ENCODE measurements at places on chromosomes 6 and 20. TPM values are rescaled to one million over a fixed set of nuclear protein-coding genes. Genes with fewer than 3 reads are reported as not detected.

The ULBP2 gene
- total RNA-seq: 1.3 TPM

The AIF1 gene
- 26.9 TPM for total RNA-seq

The GTSF1L gene
- not detected for total RNA-seq

The MACROD2 gene
- 6.7 TPM for total RNA-seq

The FILIP1 gene
- total RNA-seq: 2.9 TPM

The FGD2 gene
- 11.5 TPM for total RNA-seq

The EHMT2 gene
- 37.5 TPM for total RNA-seq

The LST1 gene
- total RNA-seq: 8.8 TPM

The NFKBIL1 gene
- 26.5 TPM for total RNA-seq

The TRDN gene
- not detected for total RNA-seq

The SPATA25 gene
- total RNA-seq: 3.4 TPM

The GMDS gene
- total RNA-seq: 17.0 TPM

The RHAG gene
- total RNA-seq: not detected

- no peak overlapping the region for H3K4me3 ChIP-seq
- no peak for DNase-seq
- no peak overlapping the region for H3K27ac ChIP-seq
- H3K36me3 ChIP-seq: no peaks in the 10 kb centered on the region
- no peaks in the 10 kb centered on the region for H3K4me1 ChIP-seq
Observed at GRCh38 chr20:54165803-54166202, 8.0 kb downstream of the CYP24A1 start.

DNA sequence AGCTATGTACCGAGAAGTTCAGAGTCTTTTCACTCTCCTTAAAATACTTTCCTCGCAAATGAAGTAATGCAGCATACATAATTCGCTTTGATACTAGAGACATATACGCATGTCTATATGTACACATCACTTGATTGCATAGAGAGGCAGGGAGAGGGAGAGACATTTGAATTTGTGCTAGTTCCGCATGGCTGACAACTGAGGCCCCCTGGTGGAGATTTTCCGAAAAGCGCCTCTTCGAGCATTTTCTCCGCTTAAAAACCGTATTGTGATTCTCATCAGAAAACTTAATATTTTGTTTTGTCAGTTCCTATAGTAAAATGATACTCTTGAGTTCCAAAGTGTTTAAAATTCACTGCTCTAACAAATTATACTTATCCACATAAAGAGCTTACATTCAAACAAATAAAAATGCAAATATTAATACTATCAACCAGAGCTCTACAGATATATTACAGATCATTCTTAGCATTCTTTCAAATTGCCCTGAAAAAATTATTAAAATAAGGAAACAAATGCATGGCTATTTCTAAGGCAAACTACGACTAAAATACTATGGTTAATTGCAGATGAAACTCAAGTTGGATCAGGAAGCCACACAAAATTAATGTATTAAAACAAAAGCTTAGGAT is 637 bp downstream of the MYLK4 start:
- H3K4me3 ChIP-seq: no peak overlapping the region
- no peaks in the 10 kb centered on the region for H3K36me3 ChIP-seq

GRCh38 chr6:37589941-37590340 is 90.2 kb upstream of the CCDC167 start:
- H3K4me3 ChIP-seq: no peak overlapping the region
- H3K4me1 ChIP-seq: no peaks in the 10 kb centered on the region
- H3K27ac ChIP-seq: no peak overlapping the region
- DNase-seq: no peak
- H3K27me3 ChIP-seq: peaks cover 12% of the 10 kb centered on the region

GRCh38 chr6:154602708-154603107 is 92.2 kb upstream of the CNKSR3 start:
- H3K27ac ChIP-seq: no peak overlapping the region
- H3K36me3 ChIP-seq: no peaks in the 10 kb centered on the region
- H3K4me3 ChIP-seq: no peak overlapping the region
- DNase-seq: no peak

DNA sequence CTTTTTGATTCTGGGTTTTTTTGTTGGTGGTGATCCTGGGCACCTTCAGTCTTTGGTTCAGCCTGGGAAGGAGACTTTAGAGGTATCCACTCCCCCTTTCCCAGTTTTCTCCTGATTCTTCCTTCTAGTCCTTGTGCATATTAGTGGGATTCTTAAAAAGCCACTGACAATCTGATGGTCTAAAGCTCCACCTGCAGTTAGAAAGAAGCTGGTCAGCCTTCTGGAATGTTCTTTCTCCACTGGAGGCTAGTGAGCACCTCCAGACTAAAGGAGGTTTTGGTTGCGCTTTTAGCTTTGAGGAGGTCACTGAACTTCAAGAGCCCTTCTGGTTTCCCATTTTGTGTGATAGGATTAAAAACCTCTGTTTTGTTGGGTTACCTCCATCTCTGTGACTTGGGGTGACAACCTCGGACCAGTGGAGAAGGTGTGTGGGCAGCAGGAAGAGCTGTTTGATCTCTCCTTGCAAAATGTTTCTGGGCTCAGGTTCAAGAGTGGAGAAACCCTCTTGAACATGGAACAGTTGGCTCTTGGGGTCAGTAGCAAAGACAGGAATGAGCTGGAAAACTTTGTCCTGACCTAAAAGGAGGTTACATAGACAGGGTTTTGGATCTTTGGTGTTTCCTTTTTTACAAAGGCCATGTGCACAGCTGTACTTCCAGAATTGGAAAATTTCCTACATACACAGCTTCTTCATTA is 29.0 kb downstream of the JARID2 start:
- no peak for DNase-seq
- H3K27ac ChIP-seq: no peak overlapping the region
- H3K27me3 ChIP-seq: no peaks in the 10 kb centered on the region

DNA sequence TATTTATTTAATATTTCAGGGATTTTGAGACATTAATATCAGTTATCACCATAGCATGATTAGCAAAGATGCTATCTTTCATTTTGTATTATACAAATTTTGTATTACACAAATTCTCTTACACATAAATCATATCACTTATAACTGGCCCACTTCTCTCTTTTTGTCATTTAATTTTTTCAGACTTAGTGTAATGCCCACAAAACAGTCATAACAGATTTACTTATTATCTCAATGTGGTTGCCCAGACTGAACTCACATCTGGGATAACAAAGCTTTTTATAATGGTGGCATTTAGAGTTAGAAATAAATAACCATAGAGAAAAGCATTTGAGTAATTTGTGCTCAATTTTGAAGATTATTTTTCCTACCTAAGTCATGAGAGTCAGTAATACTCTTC is 148.3 kb downstream of the TFAP2B start:
- no peak overlapping the region for H3K27ac ChIP-seq
- H3K4me1 ChIP-seq: no peaks in the 10 kb centered on the region
- no peak for DNase-seq

GRCh38 chr20:23998392-23998791 is 9.8 kb upstream of the GGTLC1 start:
- no peaks in the 10 kb centered on the region for H3K4me1 ChIP-seq
- H3K4me3 ChIP-seq: no peak overlapping the region
- peaks cover 11% of the 10 kb centered on the region for H3K27me3 ChIP-seq
- no peak overlapping the region for H3K27ac ChIP-seq
- DNase-seq: no peak

- H3K27me3 ChIP-seq: no peaks in the 10 kb centered on the region
- DNase-seq: no peak
- no peak overlapping the region for H3K27ac ChIP-seq
- no peak overlapping the region for H3K4me3 ChIP-seq
Observed at GRCh38 chr6:1986454-1987243, 258.8 kb downstream of the GMDS start.

DNA sequence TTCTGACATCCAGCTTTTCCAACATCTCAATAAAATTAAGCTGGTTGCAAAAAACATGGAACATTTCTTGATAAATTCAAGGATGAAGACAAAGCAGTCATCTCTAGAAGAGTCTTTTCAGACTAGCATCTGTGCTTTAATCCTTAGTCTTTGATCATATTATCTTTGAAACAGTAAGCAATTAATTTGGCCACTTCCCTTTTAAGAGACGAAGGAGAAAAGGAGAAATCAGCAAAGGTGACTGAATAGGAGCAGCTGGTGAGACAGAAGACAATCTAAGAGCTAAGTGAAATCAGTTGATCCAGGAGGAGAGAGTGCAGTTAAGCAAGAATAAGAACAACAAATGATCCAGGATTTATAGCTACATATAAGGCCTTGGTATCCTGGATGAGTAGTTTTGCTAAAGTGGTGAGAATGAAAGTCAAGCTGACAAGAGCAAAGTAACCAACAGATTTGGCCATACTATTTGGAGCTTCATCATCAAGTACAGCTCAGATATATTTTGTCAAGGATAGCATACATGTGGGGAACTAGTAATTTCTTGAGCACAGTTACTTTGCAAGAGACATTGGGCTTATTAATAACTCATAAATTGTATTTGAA is 215.5 kb downstream of the ADGB start:
- no peak for DNase-seq
- no peaks in the 10 kb centered on the region for H3K27me3 ChIP-seq

DNA sequence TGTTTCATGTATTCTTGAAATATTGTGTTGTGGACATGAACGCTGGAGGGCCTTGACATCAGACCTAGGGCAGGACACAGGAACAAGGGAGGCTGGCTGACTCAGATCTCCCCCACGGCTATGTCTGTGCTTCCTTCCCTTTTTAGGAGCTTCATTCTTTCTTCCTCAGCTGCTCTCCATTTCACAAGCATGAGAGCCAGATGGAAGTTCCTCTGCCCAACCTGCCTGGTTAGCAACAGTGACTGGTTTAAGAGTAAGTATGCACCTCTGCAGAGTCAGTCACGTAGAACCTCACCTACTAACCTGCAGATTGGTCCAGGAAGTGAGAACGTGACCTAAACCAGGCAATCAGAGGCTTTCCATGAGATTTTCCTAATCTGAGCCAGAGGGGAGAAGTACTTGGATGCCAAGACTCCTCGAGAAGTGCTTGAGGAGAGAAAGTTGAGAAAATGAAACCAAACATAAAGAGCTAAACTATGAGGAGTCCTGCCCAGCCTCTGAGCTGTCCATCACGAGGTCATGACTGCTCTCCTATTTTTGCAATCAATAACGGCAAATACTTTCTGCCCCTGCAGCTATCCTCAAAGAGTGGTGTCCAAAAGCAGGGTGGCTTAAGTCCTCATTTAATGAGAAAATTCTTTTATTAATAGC is 465.2 kb upstream of the CITED2 start:
- H3K27ac ChIP-seq: no peak overlapping the region

- H3K27ac ChIP-seq: no peak overlapping the region
- H3K4me3 ChIP-seq: no peak overlapping the region
Observed at GRCh38 chr6:87922947-87923330, 124.7 kb upstream of the SPACA1 start.

GRCh38 chr6:33988121-33989015 is 157.5 kb downstream of the GRM4 start:
- peak overlapping the region; percentile 54 for H3K27ac ChIP-seq
- H3K27me3 ChIP-seq: no peaks in the 10 kb centered on the region
- H3K4me1 ChIP-seq: no peaks in the 10 kb centered on the region
- DNase-seq: no peak
- H3K4me3 ChIP-seq: no peak overlapping the region

DNA sequence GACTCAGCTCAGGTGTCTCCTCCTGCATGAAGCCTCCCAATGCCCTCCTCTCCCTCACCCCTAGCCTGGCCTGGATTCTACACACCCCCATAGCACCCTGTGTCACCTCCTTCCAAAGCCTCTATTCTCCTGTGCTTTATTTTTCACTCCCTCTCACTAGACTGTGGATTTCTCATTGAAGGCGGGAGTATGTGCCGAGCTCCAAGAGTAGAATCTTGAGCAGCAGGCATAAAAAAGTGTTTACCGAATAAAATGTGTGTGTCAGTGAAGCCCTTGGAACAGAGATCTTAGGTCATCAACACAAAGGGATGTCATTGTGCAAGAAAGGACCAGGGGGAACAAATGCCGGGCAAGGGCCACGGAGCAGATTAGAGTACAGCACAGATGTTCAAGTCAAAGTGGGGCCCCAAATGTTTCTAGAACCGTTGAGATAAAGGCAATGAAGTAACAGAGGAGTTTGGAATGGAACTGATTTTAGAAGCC is 106.1 kb upstream of the TMEM170B start:
- H3K4me1 ChIP-seq: no peaks in the 10 kb centered on the region
- H3K36me3 ChIP-seq: no peaks in the 10 kb centered on the region
- H3K27me3 ChIP-seq: no peaks in the 10 kb centered on the region
- H3K4me3 ChIP-seq: no peak overlapping the region
- no peak overlapping the region for H3K27ac ChIP-seq

DNA sequence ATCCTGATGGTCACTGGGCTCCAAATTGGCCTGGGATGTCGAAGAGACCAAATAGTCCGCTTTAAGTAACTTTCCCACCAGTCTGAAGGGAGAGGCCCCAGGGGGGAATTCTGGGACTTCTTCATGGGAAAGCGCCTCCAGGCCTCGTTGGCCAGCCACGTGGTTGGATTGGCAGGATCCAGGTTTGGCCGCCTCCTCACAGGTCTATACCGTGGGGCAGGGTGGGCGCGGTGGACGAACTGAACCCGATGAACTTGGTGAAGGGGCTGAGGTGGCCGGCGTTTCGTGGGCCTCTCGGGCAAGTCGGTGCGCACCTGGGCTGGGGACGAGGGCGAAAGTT is 297 bp downstream of the POM121L2 start:
- peaks cover 48% of the 10 kb centered on the region for H3K27me3 ChIP-seq
- no peak overlapping the region for H3K4me3 ChIP-seq
- no peak for DNase-seq
- H3K36me3 ChIP-seq: no peaks in the 10 kb centered on the region
- no peak overlapping the region for H3K27ac ChIP-seq

- H3K4me3 ChIP-seq: no peak overlapping the region
- DNase-seq: no peak
- H3K27ac ChIP-seq: peak overlapping the region; percentile 48
- no peaks in the 10 kb centered on the region for H3K27me3 ChIP-seq
- peaks cover 18% of the 10 kb centered on the region for H3K36me3 ChIP-seq
- H3K4me1 ChIP-seq: no peaks in the 10 kb centered on the region
Observed at GRCh38 chr6:148530394-148530953, 187.8 kb downstream of the SASH1 start.

- DNase-seq: no peak
- H3K36me3 ChIP-seq: no peaks in the 10 kb centered on the region
- H3K4me1 ChIP-seq: no peaks in the 10 kb centered on the region
- H3K27ac ChIP-seq: no peak overlapping the region
Observed at GRCh38 chr6:141498977-141499376, 633.7 kb upstream of the GJE1 start.

DNA sequence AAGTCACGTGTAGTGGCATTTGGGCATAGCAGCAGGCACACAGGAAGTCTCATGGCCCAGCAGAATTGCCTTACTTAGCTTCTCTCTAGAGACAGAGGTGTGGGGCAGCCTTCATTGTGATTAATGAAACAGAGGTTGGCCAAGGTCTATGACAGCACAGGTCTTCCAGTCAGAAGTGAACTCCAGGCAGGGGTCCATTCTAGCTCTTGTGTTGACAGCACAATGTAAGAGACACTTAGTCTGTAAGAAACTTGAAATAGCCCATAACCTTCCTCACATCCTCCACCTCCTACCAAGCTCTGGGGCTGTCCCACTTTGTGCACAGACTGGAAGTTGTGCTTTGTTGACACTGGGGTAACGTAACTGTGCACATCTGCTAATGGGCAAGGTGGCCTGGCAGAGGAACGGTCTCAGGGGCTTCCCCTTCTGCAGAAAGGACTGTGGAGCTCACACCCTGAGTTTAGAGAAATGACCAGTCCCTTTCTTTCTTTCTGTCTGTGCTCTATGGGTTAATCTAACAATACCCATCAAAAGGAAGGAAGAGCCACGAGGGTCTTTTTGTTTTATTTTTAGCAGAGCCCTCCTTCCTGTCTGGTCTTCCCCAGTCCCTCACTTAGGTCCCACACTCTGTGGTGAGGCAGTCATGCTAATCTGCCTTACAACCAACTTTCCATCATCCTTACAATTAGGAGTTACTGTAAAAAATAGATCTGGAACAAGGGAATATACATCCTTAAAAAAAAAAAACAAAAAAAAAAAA is 35.6 kb upstream of the TAGAP start:
- H3K36me3 ChIP-seq: no peaks in the 10 kb centered on the region
- H3K27me3 ChIP-seq: no peaks in the 10 kb centered on the region
- no peak overlapping the region for H3K4me3 ChIP-seq
- no peak for DNase-seq

Data from breast epithelium (tissue), 4 donors.